NB4 (cell line): ENCODE measurements at places on chromosomes 2 and 18.

- DNase-seq, result no peak
Measured at GRCh38 chr2:69131983-69132675, 119.2 kb downstream of the ANTXR1 start.

GRCh38 chr2:128458505-128458904 is 139.8 kb upstream of the HS6ST1 start:
- peak; percentile 42 for DNase-seq

DNA sequence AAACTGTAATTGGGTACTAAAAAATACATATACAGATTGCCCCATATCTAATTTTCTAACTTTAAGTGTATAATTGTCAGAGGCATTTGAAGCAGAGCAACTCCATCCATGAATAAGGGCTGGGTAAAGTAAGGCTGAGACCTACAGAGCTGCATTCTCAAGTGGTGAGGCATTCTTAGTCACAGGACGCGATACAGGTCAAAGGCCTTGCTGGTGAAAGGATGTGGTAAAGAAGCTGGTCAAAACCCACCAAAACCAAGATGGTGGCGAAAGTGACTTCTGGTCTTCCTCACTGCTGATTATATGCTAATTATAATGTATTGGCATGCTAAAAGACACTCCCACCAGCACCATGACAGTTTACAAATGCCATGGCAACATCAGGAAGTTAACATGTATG is 50.0 kb downstream of the SLC8A1 start:
- peak; percentile 82 for DNase-seq

DNA sequence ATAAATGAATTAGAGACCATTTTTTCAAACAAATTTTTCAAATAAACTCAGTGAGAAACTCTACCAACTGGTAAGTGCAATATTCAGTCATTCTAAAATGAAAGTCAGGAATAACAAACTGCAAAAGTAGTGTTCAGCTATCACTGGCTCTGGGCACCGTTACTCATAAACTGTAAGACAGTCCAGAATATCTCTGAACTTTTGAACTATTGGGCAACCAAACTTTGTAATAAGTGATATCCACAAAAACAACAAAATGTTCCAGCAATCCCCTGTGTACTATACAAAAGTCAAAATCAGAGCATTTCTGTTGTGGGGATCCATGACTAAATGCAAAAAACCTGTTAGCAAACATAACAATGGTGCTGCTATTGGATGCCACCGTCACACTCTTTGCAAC is 56.3 kb downstream of the SLC25A12 start:
- DNase-seq, result no peak

DNA sequence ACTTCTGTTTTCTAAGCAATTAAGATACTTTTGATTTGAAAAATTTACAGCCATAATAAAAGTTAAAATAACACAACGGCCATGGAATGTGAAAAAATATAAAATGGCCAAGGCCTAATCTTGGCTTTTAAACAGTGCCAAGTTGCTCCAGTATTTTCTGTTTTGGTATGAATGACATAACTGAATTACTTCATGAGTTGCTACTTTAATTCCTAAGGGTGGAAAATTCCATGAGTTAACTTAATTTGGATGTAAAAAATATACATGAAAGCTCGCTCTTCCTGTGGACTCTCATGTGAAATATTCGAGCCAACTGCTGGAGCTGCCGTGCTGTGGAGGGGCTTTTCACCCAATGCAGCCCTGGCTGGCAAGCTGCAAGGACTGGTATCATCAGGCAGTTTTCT is 286.0 kb upstream of the CCDC68 start:
- DNase-seq, result no peak

GRCh38 chr18:38494065-38494464 is 928.5 kb upstream of the CELF4 start:
- no peak for DNase-seq

DNA sequence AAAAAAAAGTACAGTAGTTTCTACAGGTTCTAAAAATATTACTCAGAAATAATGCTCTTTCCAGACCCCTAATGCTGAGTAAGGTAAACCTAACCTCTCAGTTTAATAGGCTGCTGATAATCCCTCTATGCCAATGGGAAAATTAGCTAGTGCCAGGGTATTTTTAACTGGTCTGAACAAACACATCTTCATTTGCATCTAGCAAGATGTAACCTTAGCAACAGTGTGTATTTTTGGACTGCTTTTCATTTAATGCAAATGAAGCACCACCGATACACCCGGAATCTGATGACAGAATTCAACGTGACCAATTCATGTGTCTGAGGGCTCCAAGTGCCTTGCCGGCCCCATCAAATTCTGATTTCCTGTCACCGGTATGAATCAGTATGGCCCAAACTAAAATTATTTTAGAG is 47.4 kb upstream of the CYRIA start:
- no peak for DNase-seq

GRCh38 chr2:16245481-16246054 is 305.2 kb downstream of the MYCN start:
- no peak for DNase-seq

- no peak for DNase-seq
Measured at GRCh38 chr2:25369439-25369838, 27.7 kb upstream of the DNMT3A start.

DNA sequence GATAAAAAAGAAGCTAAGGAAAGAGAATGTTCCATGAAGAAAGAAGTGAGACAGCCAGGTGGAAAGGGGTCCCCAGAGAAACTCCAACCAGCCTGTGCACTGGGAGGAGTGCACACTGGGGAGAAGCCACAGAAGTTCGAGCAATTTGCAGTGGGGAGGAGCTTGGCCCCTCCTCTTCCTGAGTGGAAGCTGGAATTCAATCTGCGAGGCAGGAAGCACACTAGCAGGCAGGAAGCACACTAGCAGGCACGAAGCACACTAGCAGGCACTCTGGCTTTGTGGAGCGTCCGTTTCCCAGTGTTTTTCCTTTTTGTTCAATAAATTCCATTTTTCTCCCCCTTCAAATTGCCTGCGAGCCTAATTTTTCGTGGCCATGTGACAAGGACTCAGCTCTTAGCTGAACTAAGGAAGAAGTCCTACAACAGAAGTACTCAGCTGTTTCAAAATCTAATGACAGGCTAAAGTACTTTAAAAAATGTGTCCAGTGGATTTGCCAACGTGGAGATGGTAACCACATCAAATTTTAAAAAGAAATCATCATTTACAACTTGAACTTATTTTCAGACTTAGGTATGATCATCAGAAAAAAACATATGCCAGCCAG is 21.4 kb upstream of the SPIRE1 start:
- DNase-seq, result peak; percentile 44

GRCh38 chr2:20737505-20737904 is 70.6 kb downstream of the GDF7 start:
- peak; percentile 56 for DNase-seq

DNA sequence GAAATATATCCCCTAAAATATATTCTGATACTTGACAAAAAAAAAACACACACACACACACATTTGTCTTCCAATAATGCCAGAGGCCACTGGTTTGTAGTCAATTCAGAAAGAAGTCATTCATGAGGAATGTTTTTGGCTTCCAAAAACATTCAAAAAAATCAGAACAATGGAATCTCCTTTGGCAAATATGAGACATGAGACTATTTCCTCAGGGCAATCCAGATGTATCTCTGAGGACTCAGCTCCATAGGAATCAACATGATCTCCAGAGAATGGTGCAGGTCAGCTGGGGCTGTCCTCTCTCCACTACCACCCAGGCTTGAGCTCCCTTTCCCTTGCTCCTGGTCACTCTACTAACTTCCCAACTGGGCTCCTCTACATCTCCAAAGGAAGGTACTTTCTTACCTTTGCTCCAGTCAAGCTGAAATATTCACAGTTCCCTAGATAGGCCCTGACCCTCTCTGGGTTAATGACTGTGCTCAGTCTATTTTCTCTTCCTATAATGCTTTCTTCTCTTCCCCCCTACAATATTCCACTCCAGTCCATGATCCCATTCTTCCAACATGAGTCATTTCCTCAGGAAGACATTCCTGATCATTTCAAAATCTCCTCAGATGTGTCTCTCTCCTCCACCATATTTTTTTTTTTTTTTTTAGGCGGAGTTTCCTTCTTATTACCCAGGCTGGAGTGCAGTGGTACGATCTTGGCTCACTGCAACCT is 145.3 kb downstream of the C1D start:
- DNase-seq, result no peak

DNA sequence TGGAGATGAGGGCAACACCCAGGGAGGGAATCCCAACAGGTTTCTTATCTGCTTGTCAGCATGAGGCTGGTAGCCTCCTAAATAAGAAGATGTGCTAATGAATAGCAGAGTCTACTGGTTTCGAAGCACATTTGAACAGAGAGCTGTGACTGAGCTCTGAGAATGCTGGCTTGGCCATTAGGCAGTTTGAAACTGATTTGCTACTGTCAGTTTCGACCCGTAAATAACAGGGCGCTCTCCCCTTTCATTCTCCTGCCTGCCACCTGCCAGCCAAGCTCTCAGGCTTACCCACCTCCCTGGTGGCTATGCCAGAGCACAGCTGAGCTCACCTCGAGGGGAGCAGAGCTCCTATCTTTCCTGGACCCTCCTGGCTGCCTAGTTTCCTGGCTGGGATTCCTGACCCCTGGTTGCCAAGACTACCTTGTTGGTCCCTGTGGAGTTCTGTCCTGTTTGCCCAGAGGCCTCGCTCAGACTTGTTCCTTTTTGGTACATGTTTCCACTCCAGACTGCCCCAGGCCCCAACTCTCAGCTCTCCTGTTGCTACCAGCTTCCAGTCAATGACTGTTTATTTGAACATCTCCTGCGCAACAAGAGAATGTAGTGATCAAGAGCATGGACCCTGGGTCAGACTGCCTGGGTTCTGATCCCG is 102.3 kb upstream of the ALPP start:
- DNase-seq, result no peak

DNA sequence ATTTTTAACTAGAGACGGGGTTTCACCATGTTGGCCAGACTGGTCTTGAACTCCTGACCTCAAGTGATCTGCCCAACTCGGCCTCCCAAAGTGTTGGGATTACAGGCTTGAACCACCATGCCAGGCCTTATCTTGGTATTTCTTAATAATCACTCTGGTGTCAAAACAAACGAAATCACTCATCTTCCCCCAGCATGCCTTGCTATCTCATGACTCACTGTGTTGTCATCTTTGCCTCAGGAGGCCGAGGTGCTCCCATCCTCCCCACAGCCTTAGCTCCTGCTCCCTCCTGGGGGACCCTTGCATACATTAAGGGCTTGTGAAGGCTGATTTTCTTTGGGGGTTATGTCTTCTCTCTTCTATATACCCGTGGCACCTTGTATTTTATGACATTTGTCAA is 250.1 kb upstream of the DPP10 start:
- DNase-seq, result peak; percentile 54

GRCh38 chr2:38722271-38723061 is 28.7 kb downstream of the SRSF7 start:
- no peak for DNase-seq

DNA sequence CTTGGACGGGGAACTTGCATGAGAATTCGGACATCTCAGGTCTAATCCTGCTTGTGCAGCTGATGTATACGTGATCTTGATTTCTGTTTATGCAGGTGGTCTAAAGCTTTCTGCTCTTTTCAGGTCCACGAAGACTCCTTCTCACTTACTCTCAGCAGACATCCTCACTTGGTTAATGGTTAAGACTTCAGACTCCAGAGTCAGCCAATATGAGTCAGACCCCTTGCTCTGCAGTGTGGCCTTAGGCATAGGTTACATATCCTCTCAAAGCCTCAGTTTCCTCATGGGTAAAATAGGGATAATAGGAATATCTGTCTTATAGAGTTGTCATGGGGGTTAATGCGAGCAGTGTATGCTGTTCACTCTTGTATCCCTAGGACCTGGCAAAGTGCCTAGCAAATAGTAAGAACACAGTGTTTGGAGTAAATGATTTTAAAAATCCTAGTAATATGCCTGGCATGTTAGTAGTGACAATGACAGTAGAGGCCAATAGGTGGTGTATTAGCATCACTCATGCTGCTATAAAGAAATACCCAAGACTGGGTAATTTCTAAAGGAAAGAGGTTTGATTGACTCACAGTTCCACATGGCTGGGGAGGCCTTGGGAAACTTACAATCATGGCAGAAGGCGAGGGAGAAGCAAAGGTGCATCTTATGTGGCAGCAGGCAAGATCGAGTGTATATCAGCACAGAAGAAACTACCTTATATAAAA is 42.3 kb downstream of the XRCC5 start:
- DNase-seq, result no peak

- DNase-seq, result no peak
Measured at GRCh38 chr2:237120916-237121315, 35.2 kb downstream of the COPS8 start.

DNA sequence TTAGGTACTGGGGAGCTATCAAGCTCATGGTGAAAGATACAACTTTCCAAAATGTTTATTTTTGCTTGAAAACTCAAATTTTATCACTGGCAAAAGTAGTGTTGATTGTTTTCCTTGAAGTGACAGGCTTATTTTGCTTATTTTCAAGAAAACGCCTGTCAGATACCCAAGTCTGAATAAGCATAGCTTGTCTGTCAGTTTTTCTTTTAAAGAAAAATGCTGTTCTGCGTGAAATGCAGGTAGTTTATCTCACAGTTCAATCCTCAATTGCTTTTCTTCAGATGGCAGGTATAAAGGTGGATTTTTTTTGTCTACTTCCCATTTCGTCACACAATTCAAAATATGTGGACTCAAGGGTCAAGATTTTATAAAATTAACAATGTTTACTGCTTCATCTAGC is 102.6 kb upstream of the SLC38A11 start:
- no peak for DNase-seq

- no peak for DNase-seq
Measured at GRCh38 chr18:44771572-44771955, 90.9 kb downstream of the SETBP1 start.

GRCh38 chr2:240704651-240705050 is 13.0 kb downstream of the AQP12A start:
- no peak for DNase-seq

DNA sequence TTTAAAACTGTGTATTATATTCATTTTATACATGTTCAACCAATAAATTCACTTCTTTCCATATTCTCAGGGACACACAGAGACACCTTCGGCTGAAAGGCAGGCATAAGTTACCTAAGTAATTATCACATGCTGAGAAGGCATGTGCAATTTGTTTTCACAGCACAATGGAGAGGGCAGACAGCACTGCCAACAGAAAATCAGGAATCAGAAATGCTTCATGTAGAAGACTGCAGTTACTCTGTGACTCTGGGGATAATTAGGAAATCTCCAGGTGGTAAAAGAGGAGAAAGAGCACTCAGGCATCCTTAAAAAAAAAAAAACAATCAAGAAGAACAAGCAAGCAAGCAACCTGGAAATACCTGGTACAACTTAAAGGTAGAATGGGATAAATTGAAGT is 49.3 kb downstream of the DSEL start:
- DNase-seq, result no peak

DNA sequence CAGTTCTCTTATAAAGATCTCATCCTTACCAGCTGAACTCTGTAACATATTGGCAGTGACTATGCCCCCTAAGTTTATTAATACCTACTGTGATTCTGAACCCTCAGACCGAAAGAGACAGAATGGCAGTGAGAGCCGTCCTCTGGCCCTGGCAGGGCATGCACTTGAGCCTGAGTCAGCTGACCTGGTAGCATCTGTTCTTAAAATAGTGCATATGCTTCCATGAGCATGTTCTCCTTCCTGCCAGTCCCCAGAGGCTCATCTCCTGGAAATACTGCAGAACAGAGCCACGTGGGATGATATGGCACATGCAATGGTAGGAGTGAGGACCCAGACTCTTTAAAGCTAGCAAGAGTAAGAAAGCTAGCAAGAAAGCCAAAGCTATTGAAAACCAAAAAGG is 59.0 kb downstream of the RASGRP3 start:
- no peak for DNase-seq
